ENCODE measurements at places on chromosomes 4 and X.

DNA sequence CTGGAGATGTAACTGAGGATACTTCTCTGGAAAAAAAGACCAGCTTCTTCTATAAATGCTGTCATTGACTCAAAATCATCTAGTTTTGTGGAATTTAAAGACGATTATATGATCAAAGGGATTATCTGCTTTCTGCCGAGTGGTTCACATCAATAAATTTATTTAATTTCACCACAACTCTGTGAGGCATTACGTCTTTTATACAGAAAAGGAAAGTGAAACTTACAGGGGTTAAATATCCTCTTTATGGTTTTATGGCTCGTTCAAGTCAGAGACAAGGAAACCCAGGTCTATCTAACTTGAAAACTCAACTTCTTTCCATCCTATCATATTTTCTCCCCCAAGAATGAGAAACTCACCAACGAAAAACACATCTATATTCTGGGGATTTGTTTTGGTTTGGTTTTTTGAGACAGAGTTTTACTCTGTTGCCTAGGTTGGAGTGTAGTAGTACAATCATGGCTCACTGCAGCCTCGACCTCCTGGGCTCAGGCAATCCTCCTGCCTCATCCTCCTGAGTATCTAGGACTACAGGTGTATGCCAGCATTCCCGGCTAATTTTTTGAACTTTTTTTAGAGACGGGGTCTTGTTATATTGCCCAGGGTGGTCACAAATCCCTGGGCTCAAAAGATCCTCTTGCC, 377.9 kb upstream of the EMCN start:
- peak; percentile 23 for DNase-seq

DNA sequence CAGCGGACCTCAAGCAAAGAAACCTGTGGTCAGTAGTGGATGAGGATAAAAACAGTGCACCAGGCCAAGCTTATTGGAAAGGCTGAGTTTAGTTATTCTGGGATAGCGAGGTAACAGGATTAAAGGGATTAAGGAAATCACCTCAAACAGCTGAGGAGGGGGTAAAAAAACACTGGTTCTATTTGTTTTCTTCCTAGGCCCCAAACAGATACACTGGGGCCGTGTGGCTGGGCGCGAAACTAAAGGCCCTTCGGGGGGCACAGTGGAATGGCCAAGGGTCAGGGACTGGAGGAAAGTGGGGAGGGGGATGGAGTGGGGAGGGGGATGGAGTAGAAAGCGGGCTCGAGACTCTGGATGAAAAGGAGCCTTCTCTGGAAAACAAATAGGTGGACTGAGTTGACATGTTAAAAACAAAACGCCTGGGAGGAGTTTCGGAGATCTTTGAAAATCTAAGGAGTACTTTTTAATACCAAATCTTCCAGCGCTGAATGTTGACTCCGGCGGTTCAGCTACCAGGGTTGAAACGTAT, 2.9 kb downstream of the SOX3 start:
- DNase-seq: no peak

GRCh38 chr4:26061248-26061986, 147.4 kb downstream of the SMIM20 start:
- DNase-seq: peak; percentile 37

- peak; percentile 92 for DNase-seq
Measured at GRCh38 chr4:147050356-147050765, 104.7 kb upstream of the TTC29 start.

GRCh38 chr4:52126966-52127365, 75.9 kb downstream of the SPATA18 start:
- DNase-seq: peak; percentile 31

GRCh38 chr4:126182336-126182735, 867.6 kb downstream of the FAT4 start:
- DNase-seq: no peak

GRCh38 chr4:102569200-102569599, 68.0 kb downstream of the NFKB1 start:
- DNase-seq: peak; percentile 77

GRCh38 chrX:20037186-20037585, 46.3 kb upstream of the BCLAF3 start:
- no peak for DNase-seq

DNA sequence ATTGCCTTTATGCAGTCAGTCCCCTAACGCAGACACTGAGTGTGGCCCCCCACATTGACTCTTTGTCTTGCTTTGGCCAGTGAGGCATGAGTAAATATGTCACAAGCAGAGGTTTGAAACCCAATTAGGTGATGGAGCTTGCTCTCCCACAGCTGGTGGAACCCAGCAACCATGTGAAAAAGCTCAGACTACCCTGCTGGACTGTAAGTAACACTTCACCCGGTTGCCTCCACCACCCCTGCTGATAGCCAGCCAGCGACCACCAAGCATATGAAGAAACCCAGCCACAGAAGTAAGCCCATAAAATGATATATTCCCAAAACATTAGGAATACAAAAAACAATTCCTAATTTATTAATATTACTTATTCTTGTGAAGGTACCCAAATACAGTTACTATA, 21.6 kb upstream of the PDCL2 start:
- no peak for DNase-seq

DNA sequence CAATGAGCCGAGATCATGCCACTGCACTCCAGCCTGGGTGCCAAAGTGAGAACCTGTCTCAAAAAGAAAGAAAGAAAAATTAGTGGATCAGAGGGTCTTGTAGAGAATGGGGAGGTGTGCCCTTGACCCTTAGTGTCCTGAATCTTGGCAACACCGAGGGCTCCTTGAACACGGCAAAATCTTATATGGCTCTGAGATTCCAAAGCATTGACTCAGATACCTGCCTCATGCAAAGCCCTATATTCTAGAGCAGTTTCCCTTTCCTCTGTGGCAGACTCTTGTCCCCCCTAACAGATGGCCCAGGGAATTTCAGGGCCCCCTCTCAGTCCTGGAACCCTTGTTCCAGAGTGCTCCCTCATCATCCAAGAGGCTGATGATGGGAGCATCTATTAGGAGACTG, 6.8 kb downstream of the CLDN2 start:
- no peak for DNase-seq

GRCh38 chrX:599837-600715, 30.5 kb upstream of the SHOX start:
- DNase-seq: no peak

DNA sequence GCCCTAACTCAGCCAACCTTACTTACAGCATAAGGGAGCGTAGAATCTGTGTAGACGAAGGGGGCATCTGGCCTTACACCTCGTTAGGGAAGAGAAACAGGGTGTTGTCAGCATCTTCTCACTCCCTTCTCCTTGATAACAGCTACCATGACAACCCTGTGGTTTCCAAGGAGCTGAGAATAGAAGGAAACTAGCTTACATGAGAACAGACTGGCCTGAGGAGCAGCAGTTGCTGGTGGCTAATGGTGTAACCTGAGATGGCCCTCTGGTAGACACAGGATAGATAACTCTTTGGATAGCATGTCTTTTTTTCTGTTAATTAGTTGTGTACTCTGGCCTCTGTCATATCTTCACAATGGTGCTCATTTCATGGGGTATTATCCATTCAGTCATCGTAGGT, 14.6 kb downstream of the PLP1 start:
- no peak for DNase-seq

DNA sequence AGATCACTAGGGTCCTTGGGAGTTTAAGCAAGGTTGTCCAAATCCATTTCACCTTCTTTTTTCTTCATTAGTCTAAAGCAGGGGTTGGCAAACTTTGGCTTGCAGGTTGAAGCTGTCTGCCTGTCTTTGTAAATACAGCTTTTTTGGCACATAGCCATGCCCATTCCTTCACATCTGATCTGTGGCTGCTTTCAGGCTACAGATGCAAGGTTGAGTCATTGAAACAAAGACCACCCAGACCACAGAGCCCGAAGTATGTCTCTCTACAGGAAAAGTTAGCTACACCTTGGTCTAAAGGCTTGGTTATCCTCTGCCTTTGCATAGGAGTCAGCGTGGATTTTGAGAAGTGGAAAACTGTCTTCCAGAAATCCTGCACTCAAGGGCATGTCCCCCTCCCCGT, 238.1 kb upstream of the STS start:
- DNase-seq: no peak

DNA sequence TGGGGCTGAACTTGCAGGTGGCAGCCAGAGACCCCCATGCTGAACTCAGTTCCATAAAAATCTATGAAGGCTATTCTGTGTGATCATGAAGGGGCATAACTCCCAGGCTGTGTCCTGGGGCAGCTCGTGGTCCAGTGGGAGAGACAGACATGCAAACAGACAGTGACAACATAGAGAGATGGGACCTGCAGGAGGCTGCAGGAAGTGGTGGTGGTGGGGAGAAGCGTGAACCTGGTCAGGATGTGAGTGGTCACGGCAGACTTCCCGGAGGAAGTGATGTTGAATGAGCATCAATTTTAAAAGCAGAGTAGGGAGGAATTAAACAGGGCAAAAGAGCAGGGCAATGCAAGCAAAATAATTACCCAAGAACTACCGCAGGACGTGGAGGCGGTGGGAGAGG, 23.2 kb upstream of the SORCS2 start:
- DNase-seq: no peak

- no peak for DNase-seq
Measured at GRCh38 chr4:55949482-55949802, 697 bp downstream of the CEP135 start.

- no peak for DNase-seq
Measured at GRCh38 chr4:141853091-141853764, 216.8 kb downstream of the IL15 start.

DNA sequence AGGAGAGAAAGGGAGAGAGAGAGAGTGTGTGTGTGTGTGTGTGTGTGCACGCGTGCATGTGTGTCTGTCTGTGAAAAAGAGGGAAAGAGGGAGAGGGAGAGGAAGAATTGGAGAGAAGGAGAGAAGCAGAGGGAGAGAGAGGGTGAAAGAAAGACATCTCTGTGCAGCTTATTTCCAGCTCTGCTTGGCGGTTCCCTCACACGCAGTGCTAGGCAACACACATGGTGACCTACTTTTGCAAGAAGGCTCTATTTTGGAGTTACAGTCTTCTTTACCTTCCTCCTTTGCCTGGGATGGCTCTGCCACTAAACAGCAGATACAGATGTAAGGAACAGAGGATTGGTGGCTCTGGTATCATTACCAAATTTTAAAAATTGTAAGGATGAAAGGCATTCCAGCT, 40.1 kb downstream of the SLC16A2 start:
- no peak for DNase-seq

- no peak for DNase-seq
Measured at GRCh38 chrX:109871121-109871888, 131.6 kb upstream of the TMEM164 start.

DNA sequence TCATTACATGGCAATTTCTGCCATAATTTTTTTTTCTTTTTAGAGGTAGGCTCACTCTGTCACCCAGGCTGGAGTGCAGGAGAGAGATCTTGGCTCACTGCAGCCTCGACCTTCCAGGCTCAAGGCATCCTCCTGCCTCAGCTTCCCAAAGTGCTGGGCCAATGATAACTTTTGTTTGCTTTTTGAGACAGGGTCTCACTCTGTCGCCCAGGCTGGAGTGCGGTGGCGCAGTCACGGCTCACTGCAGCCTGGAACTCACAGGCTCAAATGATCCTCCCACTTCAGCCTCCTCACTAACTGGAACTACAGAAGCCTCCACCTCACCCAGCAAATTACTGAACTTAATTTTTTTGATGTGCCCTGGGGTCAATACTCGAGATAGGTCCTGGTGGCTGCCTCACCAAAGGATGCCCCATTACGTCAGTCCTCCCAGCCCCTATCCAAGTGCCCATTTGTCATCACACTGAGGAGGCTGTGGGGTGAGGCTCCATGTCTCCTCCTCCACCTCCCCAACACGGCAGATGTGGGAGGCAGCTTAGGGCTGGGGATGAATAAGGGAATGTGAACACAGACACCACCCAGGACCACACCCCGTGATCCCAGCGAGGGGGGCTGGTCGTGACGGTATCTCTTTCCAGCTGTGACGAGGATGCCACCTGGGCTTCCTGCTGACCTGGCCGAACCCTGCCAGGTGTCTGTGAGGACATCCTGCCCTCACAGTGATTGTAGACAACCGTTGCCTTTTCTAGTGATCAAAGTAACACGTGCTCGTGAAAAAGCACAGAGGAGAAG, 12.4 kb upstream of the NKX1-1 start:
- DNase-seq: no peak

GRCh38 chr4:129371926-129372325, 276.0 kb downstream of the C4orf33 start:
- no peak for DNase-seq

All from fibroblast of the aortic adventitia (primary cell).